ENCODE measurements at places on chromosomes 2 and 18. TPM values are rescaled to one million over a fixed set of nuclear protein-coding genes. Genes with fewer than 3 reads are reported as not detected.

The SLC9A4 gene
- total RNA-seq = not detected

The GKN1 gene
- total RNA-seq = not detected

The CD8A gene
- 0.53 TPM for total RNA-seq

The AFF3 gene
- 0.03 TPM for total RNA-seq

The SIGLEC15 gene
- total RNA-seq = not detected

The CLIP4 gene
- 257 TPM for total RNA-seq

The BMP10 gene
- total RNA-seq = not detected

The NEU2 gene
- total RNA-seq = not detected

The NDUFV2 gene
- total RNA-seq = 69.2 TPM

The PRKAG3 gene
- not detected for total RNA-seq

The IL1R2 gene
- total RNA-seq = 1.0 TPM

The SLC11A1 gene
- 0.17 TPM for total RNA-seq

The TCF23 gene
- total RNA-seq = not detected

The SS18 gene
- total RNA-seq = 137 TPM

The KCMF1 gene
- 94.7 TPM for total RNA-seq

The RIT2 gene
- total RNA-seq = not detected

The NAT8 gene
- total RNA-seq = not detected

The WDR7 gene
- 19.7 TPM for total RNA-seq

The SIX3 gene
- not detected for total RNA-seq

The SPATS2L gene
- 60.0 TPM for total RNA-seq

The KANSL3 gene
- total RNA-seq = 36.2 TPM

The PSMA8 gene
- not detected for total RNA-seq

The PCARE gene
- under 0.01 TPM for total RNA-seq

The LHCGR gene
- total RNA-seq = not detected

The IL1F10 gene
- not detected for total RNA-seq

The CRYBA2 gene
- total RNA-seq = not detected

The REG3A gene
- total RNA-seq = not detected

The CD207 gene
- not detected for total RNA-seq

The RNF125 gene
- 2.3 TPM for total RNA-seq

The STPG4 gene
- 0.17 TPM for total RNA-seq

The GPR39 gene
- total RNA-seq = 6.1 TPM

The MLPH gene
- 2.8 TPM for total RNA-seq

The LRRC30 gene
- total RNA-seq = not detected

Measured in mammary epithelial cell (primary cell).